Myocyte (in vitro differentiated cells): ENCODE measurements at places on chromosomes 1 and 21. TPM values are rescaled to one million over a fixed set of nuclear protein-coding genes. Genes with fewer than 3 reads are reported as not detected.
A peak's percentile ranks its signal among the peaks of the same experiment; 100 is the strongest.

The FOXD2 gene
- 0.05 and 0.37 TPM in 2 replicates for total RNA-seq

The PCNX2 gene
- 2.3 and 6.6 TPM in 2 replicates for total RNA-seq

The SPRR2E gene
- not detected in 2 replicates for total RNA-seq

The TMCC2 gene
- total RNA-seq = 15.0 and 24.0 TPM in 2 replicates

The RAB25 gene
- not detected in 2 replicates for total RNA-seq

The GBP4 gene
- total RNA-seq = not detected in 2 replicates

The NUP210L gene
- total RNA-seq = 0.13 TPM in 1 of 2 replicates, not detected in the other

The TAL1 gene
- total RNA-seq = not detected in 2 replicates

- no peak for DNase-seq
Observed at GRCh38 chr1:234409328-234409727, 36.1 kb downstream of the COA6 start.

DNA sequence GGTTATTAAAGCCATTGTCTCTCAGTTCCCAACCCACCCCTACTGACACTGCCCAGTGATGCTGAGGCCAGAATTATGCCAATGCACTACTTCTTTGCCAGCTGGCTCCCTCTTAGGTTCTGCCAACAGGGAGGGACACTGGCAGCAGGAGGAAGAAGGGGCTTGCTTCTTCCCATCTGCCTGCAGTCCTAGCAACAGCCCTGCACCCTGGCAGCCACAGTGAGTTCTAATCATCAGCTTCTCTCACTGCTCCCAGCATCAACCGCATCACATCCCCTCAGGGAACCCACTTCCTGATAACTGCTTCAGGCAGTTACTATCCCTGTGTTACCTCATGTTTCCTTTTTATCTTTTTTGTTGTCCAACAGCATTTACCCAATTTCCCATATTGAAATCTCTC is 86.2 kb downstream of the UBR4 start:
- DNase-seq = no peak

- peak; percentile 63 for DNase-seq
Observed at GRCh38 chr1:196317535-196318522, 290.4 kb downstream of the KCNT2 start.

- DNase-seq = peak; percentile 17
Observed at GRCh38 chr1:65056866-65057265, 90.5 kb upstream of the JAK1 start.

GRCh38 chr1:201322653-201323510 is 39.6 kb downstream of the PKP1 start:
- DNase-seq = no peak

DNA sequence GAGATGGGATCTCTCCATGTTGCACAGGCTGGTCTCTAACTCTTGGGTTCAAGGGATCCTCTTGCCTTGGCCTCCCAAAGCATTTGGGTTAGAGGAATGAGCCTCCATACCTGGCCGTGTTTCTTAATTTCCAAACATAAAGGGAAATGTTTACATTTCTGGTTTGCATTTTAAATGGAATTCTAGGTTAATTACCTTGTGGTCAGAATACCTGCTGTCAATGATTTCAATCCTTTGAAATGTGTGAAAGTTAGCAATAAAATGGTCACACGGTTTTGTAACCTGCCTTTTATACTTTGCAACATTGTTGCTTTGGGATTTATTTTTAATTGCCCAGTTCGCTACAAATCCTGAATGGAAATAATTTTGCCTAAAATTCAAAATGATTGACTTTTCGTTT is 26.3 kb downstream of the AGMAT start:
- no peak for DNase-seq

- peak; percentile 80 for DNase-seq
Observed at GRCh38 chr1:54996359-54996868, 2.3 kb upstream of the BSND start.

- DNase-seq = no peak
Observed at GRCh38 chr1:64505232-64505943, 35.5 kb downstream of the CACHD1 start.

- no peak for DNase-seq
Observed at GRCh38 chr1:65418522-65419185, 1.8 kb upstream of the LEPR start.

GRCh38 chr1:20739225-20739624 is 6.7 kb upstream of the SH2D5 start:
- DNase-seq = peak; percentile 56

GRCh38 chr1:24567792-24568388 is 12.0 kb downstream of the NCMAP start:
- DNase-seq = no peak

GRCh38 chr1:70495370-70495769 is 84.3 kb downstream of the CTH start:
- no peak for DNase-seq

DNA sequence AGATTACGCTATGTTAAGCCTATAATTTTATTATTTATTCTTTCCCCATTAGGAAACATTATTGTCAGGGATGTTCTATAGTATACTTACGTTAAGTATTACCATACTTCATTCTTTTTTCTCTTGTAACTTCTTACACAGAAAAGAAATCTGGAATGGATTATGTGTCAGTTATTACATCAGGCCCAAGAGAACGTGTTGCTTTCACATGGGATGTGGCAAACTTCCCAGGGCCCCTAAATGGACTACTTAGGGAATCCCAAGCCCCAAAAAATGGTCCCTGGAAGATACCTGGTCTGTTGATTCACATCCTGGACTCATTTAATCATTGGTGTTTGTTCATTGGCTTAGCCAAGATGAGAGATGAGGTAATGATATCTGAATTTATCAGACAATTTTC is 249.8 kb downstream of the NRIP1 start:
- DNase-seq = no peak

DNA sequence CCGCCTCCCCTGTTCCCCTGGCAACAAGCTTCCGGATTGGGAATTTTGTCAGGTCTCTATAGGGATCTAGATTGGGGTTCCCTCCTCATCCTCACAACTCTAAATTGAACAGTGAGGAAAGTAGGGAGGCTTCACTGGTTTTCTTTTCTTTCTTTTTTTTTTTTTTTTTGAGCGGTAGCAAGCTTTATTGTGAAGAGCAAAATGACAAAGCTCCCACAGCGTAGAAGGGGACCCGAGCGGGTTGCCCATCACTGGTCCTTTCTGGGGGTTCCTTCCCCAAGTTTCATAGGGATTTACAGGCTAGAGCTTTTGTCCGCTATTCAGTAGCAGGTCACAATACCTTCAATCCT is 10.3 kb downstream of the ARHGEF2 start:
- DNase-seq = no peak

DNA sequence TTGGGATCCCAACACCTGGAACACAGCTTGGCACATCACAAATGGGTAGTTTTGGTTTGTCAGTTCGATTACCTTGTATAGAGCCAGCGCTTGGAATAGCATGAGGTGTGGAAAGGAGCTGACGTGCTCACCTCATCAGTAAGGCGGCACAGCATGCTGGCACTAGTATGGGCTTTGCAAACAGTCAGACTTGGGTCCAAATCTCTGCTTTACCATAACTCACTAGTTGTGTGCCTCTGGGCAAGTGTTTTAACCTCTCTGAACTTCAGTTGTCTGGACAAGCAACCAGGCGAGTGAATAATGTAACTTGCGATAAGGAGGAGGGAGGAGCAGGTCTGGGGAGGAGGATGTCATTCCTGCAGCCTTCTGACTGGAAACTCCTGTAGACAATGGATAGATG is 26.3 kb upstream of the NEK2 start:
- no peak for DNase-seq

DNA sequence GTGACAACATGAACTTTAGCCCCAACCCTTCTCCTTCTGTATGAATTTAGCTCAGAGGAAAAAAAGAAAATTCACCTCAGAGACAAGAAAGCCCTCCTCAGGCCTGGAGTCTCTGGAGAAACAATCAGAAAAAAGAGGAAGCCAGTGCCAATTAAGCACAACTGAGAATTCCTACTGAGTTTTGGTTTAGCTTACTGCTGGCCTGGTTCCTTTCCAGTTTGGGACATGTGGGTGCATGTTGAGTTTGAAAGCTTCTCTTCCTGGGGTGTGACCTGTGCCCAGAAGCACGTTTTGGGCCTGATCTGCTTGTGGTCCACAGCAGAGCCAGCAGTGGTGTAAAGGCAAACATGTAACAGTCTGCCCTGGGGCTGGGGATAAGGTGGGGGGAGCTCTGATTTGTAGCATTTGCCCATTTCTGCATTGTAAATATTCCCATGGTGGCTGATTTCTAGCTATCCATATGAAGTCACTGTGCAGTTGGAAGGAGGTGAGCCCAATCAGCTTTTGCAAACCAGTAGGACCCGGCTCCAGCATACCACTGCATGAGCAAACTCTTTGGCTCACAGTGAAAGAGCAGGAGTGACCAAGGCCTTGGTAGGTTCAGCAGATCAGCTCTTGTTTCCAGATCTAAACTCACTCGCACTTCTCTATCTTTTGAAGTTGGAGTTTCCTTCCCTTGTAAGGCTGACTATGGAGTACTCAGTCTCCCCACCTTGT is 4.7 kb upstream of the THEM5 start:
- no peak for DNase-seq

DNA sequence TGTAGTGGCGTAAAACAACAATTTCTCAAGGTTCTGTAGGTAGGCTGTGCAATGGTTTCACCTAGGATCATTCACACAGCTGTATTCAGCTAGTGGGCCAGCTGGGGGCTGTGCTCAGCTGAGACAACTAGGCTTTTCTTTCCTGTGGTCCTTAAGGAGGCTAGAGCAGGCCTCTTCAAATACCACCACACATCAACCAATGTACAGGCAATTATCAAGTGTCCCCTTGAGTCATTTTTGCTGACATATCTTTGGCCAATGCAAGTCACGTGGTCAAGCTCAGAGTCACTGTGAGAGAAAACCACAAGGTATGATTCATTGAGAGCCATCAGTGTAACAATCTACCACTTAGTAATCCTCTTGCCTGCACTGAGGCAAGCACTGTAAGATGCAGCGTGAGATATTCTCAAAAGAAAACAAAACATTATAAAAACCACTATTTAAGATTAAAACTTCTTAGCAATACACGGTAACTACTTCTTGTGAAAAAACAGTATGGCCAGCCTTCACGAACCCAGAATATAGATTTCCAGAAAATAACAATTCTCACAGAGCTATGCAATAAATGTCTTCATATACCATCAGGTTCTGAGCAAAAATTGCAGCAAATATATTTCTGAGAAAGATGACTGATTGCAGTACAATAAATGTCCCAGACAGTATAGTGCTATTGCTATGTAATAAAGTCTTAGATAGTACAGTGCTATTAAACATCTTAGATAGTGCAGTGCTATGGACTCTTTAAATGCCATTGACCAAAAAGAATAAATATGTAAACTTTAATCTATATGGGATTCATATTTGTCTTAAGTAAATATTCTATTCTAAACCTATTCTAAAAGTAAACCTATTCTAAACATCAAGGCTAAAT is 55.3 kb downstream of the NME7 start:
- peak; percentile 92 for DNase-seq

DNA sequence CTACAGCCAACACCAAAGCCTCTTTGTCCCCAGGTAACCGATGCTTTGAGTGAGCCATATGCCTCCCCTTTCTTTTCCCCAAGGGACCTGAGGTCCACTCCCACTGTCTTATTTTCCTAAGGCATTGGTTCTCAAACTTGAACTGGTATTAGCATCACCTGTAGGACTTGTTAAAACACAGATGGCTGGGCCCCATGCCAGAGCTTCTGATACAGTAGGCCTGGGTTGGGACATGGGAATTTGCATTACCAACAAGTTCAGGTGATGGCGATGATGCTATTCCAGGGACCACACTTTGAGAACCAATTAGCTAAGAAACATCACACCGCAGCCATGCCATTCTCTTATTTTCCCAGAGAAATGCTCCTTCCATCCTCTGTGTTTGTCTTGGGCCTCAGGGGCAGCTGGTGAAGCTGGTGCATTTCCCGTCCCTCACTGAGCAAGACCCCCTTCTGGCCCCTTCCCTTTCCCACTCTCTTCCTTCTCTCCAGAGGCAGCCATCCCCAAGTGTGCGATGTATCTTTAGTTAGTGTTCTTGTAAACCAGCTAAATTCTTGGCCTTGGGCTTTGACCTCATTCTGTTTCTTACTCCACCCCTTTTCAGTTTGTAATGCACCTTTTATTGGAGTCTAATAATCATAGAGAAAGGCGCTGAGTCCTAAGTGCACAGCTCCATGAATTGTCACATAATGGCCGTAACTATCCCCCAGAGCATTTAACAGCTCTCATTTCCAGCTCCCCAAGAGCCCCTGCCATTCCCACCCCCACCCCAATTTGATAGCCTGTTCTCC is 14.2 kb upstream of the TTC22 start:
- DNase-seq = no peak

- peak; percentile 31 for DNase-seq
Observed at GRCh38 chr1:21217812-21218596, 41.3 kb upstream of the EIF4G3 start.

- DNase-seq = no peak
Observed at GRCh38 chr1:49051647-49052046, 275.0 kb upstream of the BEND5 start.

GRCh38 chr1:59027177-59027576 is 243.3 kb upstream of the JUN start:
- DNase-seq = no peak

DNA sequence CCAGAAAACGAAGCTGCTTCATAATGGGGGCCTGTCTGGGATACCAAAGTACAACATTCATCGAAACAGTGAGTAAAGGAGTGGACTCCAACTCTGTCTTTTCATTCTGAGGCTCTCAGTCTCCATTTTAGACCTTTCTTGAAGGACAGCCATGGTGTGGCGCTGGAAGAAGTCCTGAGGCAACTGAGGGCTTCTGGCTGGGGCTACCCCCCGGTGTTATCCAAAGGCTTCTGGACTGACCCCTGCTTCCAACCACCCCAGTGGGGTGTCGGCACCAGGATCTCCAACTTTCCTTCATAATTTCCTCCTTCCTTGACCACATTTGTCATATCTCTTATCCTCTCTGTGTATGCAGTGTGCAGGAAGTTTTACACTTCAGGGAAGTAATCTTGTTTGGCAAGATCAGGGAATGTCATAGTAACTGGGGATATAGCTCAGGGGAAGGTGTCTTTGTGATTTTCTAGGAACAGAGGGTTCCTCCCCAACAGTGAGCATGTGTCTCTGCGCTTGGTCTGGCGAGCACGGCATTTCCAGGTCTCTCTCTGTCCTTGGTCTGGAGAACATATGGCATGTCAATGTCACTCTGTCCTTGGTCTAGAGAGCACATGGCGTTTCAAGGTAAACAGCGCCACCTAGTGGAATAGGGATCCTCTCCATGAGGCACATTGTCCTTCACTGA is 19.4 kb upstream of the BSDC1 start:
- peak; percentile 86 for DNase-seq

DNA sequence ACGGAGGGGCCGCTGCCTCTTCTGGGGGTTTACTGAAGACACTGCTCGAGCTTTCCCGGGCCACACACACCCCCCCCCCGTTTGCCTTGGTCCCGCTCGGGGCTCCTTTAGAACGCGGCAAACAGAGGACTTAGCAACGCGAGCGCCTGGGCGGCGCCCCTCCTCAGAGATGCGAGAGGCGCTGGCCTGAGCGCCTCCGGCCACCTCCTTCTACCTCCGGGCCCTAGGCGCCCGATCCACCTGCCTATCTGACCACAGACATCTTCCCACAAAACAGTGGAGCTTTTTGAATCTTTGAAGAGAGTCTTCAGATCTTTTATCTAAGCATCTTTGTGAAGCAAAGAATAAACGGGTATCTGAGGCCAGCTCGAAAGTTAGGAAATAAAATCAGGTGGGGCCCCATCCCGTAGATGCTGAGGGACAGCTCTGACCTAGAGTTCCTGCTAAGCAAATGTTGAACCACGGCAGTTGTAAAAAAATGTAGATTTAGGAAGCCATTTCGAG is 436 bp upstream of the TTLL7 start:
- peak; percentile 86 for DNase-seq
